NB4 (cell line): ENCODE measurements at places on chromosomes 2 and 18.

DNA sequence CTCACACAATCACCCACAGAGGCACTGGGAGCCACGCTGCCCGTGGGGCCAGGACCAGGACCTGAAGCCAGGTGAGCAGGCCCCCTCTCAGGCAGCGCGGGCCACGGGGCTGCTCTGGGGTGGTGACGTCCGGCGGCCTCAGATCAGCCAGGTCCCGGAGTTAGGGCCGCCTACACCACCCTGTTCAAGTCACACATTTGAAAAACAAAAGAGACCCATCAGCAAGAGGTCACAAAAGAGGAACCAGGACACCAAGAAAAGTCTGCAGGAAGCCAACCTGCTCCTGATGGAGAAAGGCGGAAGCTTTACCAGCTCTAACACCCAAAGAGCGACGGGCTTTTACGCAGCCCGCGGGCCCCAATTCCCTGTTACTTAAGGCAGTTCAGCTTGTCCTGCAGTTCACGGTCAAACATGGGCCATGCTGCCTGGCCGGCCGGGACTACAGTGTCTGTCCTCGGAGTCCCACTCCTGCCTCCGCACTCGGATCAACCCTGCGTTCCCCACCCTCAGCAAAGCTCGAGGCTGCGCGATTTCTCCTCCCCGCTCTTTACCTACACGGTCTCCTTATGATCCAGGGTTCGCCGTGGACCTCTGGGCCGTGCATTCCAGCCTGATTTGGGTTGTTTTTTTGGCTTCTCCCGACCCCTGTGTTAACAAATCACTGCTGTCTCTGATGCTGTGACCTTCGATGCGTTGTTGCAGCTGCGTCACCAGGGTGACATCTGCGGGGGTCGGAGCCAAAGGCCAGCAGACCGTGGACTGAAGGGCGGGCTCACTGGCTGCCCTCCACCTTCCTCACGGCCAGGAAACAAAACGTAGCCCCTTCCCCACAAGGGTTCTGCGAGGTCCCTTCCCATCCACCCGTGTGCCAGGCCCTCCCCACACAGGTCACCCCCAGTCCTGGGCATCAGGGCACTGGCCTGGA lies 31.0 kb downstream of the SNORC start:
- DNase-seq, result peak; percentile 29

- DNase-seq, result no peak
Observed at GRCh38 chr2:98514096-98514639, 69.5 kb downstream of the INPP4A start.

DNA sequence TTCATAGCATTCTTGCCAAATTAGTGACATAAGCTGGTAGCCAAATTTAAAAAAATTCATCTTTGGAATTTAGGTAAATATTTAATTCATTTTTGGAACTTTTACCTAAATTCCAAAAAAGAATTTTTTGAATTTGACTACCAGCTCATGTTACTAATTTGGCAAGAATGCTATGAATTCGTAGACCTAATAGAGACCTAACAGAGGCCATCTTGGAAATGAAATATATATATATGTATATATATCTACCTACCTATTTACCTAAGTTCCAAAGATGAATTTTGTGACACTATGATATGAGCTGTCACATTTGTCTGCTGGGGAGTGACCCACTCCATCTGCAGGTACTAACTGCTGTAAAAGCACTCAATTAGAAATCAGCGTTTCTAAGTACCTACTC lies 65.6 kb downstream of the MYOM1 start:
- DNase-seq, result no peak

- no peak for DNase-seq
Observed at GRCh38 chr2:207257251-207258250, 91.8 kb upstream of the KLF7 start.

- peak; percentile 19 for DNase-seq
Observed at GRCh38 chr2:234974501-234975385, 22.9 kb downstream of the SH3BP4 start.
